ENCODE measurements at places on chromosomes 12 and 14.

GRCh38 chr12:20798554-20798953 is 12.0 kb upstream of the SLCO1B3 start:
- no peak for DNase-seq

DNA sequence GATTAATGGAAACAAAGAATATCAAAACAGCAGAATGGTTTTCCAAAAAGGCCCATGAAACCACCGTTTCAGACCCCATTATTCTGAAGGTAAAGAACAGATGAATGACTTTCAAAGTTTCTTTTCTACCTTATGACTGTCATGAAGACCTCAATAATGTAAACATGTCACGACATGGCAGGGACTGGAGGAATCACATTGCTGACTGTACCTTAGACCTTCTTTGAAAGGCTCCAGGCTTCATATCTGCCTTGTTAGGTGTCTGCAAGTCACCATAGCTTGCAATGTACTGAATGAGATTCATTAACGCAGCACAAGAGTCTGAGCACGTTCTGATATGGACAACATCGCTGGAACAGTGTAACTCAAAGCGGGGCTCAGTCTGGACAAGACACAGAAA is 52.2 kb downstream of the ATG2B start:
- no peak for DNase-seq

- no peak for DNase-seq
Observed at GRCh38 chr12:109833307-109834189, at the start of gene TRPV4. Gene TRPV4, minus strand, starts transcription at chr12:109833398. Its CDS starts 18,602 bp downstream, at chr12:109814796.

DNA sequence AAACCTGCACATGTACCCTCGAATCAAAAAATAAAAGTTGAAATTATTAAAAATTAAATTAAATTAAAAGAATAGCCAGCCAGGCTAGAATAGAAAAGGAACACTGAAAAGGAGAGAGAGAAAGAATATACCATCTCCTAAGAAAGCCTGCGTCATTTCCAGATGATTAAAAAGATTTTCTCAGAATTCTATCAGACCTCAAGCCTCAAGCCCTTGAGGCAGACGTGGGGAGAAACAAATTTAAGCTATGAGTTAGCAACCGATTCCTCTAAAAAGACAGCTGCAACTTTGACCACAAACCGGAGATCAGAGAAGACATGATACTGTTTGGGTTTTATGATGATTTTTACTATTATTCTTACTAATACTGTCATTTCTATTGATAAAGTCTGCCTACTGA is 138.3 kb downstream of the KSR2 start:
- DNase-seq = no peak

DNA sequence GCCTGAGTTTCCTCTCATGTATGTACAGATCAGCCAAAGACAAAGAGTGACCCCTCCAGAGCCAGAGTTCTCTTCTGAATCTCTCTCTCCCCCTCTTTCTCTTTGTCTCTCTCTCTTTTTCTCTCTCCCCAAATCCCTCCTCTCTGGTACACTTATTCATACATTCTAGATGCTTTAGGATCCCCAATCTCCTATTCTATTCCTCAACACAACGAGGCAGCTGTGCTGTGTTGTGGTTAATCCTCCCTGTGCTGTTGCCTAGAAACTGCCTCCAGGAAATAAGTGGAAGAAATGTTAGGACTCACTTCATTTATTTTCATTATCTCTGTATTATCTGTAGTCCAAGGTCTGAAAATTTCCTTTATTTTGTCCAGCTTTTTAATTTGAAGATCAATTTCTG is 350.5 kb upstream of the OR4E1 start:
- DNase-seq = no peak

- DNase-seq = no peak
Observed at GRCh38 chr12:96587691-96588090, 98.3 kb downstream of the CFAP54 start.
